NCI-H1417 treated with DMSO at 0.1 percent for 48 hours (cell line): ENCODE measurements at places on chromosomes 1 and 21.

GRCh38 chr1:198968866-198969265, 330.0 kb downstream of the PTPRC start:
- no peak for DNase-seq

GRCh38 chr1:234776256-234776875, 166.4 kb upstream of the IRF2BP2 start:
- no peak for DNase-seq

DNA sequence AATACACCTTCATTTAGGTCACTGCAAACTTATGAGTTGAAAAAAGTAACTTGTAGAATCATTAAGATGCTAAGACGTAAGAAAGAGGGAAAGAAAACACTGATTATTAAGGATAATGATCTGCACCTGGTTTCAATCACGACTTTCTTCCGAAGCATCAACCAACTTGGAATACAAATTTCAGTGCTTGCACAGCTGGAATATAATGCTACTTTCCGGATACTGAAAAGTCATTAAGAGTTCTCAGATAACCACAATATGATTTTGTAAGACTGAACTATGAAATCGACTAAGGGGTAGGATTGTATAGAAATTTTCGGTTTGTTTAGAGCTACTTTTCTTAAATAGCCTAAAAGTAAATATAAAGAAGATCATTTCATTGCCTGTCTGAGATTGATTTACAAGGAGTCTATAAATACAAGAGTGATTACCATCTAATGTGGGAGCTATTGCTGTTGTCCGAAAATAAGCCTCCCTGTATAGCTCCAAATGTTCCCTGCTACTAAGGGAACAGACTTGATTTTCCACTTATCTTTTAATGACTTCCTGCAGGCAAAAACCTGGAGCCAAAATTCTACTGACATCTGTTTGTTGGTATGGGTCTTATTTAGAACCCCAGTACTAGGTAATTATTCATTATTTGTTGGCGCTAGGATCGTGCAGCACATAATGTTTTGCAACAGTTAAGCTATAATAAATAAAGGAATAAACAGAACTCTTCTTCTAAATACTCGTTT, 673.3 kb downstream of the KCNT2 start:
- DNase-seq, result peak; percentile 86

DNA sequence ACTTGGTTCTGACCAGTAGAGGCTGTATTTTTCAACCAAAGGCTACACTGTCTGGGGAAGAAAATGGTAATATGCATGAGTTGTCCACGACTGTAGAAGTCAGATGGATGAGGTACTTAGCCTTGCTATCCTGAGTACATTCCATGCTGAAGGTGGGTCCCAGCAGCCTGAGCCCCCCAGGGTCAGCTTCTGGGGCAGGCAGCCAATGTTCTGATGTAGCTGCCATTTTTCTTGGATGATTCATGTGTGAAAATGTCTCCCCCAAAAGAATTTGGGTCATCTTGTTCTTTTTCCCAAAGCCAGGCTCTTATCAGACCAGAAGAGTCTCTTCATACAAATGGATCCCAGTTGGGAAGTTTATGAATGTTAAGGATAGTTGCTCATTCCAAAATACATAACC, 172.2 kb upstream of the UBE2U start:
- no peak for DNase-seq

DNA sequence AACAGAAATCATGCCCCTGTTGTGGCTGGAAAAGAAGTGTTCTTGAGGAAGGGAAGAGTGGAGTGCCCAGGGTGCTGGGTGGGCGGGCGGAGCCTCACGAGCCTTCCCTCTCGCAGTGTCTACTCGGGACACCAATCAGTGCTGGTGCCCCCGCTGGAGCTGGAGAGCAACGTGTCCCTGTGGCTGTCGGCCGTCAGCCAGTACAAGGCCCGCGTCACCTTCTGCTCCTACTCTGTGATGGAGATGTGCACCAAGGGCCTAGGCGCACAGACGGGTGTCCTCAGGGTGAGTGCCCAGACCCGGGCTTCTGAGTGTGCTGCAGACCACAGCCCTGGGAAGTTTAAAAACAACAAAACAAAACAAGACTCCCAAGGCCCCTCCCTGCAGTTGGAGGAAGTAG, 47.4 kb downstream of the S100B start:
- DNase-seq, result no peak

GRCh38 chr1:186409091-186409490, 33.5 kb downstream of the ODR4 start:
- DNase-seq, result no peak

- peak; percentile 32 for DNase-seq
Observed at GRCh38 chr21:31872452-31873274, at the start of gene HUNK. TSS of gene HUNK (plus strand) at chr21:31873020. CDS start at chr21:31873675, 655 bp downstream.

GRCh38 chr1:100502052-100502792, 35.7 kb upstream of the GPR88 start:
- DNase-seq, result no peak

- no peak for DNase-seq
Observed at GRCh38 chr1:32201011-32201855, 838 bp downstream of the CCDC28B start.

DNA sequence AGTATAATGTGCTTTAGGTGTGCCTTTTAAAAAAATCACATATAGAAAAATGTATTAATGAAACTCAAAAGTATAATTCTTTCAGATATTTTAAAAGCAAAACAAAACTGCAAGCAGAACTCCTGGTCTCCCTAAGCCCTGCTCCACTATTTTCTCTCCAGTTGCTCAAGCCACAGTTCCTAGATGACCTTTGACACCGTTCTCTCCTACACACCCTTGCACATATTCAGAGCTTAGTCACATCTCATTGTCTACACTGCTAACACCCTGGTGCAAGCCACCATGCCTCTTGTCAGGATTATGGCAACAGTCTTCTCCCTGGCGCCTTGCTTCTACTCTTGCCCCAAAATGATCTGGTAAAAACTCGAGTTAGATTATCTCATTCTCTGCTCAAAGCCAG, 50.2 kb upstream of the ROR1 start:
- DNase-seq, result no peak

DNA sequence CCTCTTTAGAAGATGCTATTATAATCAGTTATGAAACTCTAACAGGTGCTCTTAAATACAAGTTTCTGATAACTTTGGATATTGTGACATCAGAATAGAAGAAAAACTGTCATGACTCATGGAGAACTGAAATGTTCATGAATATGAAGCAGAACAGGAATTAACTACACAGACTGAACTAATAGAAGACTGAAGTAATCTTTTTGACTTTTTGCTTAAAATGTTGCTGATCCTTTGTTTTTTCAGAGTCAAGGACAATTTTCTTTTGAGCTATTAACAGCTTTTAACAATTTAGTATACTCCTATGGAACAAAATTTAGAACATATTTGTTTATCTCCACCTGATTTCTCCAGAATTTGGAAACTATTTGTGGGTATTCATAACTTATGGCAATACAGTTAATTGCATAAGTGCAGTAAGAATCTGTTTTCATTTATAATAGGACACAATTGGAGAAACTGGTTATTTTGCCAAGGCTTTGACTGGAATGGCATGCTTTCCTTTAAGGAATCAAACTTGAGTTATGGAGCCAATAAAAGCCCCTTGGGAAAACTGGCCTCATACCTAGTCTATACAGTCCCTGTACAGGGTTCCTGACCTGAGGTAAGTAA, 18.7 kb upstream of the PLA2G5 start:
- no peak for DNase-seq

GRCh38 chr1:41573194-41573593, 88.7 kb upstream of the EDN2 start:
- no peak for DNase-seq

DNA sequence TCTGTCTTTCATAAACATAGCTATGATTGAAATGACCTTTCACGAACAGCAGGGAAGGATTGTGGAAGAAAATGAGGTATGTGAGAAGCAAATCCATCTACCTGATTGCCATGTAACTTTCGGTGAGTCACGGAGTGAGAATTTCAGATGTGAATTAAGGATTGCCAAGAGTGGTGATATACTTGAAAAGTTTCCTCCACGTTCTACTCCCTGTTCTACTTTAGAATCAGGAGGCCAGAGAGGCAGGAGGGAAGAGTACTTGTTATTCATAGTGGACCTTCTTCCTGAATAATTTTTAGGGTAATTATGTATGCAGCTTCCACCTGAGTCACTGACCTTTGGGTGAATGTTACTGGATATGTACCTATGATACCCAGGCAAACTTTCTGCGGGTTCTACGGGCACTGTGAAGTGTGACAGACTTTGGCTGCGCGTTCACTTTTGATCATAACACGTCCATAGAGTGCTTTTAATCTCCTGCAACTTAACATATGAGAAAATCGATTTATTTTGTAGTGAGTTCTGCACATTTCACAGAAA, 2.6 kb upstream of the KCNE1 start:
- DNase-seq, result no peak

DNA sequence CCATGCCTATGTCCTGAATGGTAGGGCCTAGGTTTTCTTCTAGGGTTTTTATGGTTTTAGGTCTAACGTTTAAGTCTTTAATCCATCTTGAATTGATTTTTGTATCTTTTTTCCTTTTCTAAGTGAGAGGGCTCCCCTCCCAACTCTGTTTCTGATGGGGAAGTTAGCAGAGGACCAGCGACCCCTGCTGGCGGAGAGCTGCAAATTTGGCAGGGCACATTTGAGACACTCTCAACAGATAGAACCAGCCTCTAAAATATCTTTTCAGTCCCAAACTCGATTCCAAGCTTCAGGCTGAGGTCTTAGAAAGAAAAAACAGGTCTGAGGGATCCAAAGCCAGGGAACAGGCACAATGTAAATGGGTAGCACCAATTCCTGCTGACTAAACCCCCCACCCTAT, 32.5 kb downstream of the LRRC3 start:
- no peak for DNase-seq

GRCh38 chr1:108679586-108680213, 12.4 kb upstream of the PRPF38B start:
- DNase-seq, result no peak

DNA sequence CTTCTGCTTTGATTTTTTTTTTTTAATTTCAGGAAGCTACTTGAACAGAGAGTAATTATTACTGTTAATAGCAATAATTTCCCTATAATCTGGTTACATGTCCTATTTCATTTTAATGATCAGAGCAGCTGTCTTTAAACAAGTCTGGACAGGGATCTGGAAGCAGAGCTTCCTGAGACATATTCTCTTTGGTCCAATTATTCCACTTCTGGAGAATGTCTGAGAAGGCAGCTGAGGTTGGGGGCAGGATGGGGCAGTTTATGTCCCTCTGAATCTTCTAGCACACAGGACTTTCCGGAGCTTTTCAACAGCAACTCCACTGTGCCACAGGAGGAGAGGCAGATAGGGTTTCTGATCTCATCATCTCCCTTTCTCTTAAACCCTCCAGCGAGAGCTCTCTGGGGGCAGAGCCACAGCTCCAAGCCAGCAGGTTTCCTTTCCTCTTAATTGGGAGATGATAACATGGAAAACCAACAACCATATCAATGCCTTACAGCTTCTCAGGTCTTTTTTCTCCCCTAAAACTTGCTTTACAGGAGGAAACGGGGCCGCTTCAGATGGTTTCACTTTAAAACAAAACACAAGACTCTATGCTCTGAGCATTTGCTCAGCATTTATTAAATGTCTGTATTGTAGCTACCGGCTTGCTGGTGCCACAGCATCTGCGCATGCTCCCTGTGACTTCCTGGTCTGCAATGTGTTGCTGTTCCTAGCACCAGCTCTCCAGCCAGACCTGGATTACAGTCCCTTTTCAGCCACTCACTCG, 425.7 kb upstream of the USP24 start:
- no peak for DNase-seq

DNA sequence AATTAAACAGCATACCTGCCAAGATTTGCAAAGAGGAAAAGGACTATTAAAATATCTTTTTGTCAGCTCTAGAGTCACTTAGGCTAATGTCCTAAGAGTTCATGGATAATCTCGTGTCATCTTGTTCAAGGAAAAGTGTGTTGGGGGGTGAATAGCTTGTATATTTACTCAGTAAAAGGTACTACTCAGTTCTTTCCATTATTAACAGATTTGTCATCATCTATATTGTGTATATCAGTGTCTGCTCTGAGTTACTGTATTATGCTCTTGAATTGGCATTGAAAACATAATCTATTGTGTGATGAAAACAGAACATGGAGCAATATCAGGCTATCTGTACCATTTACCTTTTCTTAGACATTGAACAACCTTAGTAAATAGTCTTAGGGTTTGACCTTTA, 41.9 kb downstream of the SMG7 start:
- DNase-seq, result no peak

DNA sequence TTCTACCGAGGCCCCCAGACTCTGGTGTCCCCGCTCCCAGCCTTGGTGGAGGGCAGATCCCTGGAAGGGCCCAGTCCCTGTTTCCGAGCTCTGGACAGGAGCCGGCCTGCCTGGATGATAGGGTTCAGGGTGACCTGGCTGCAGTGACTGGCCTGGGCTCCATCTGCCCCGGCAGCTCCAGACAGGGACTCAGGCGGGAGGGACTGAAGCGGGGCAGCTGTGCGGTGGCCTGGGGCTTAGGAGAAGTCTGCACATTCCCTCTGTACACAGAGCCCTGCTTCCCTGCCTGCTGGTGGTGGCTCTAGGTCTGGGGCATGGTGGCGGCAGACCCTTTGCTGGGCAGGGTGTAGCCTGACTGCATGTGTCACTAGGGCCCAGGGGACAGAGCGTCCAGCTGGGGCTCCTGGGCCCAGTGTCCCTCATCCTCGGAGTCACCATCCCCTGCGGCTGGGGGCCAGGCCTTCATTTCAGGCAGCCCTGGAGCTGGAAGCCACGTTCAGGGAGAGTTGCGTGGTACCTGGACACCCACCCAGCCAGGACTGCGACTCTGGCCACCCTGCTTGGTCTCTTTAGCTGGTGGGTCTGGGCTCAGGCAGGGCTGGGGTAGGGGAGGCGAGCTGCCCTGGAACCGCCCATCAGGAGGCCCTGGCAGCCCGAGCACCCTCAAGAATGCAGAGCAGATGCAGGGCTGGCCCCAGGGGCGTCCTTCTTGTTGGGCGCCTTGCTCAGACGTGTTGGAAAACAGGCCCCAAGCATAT, 9.6 kb downstream of the ARHGEF16 start:
- no peak for DNase-seq

- no peak for DNase-seq
Observed at GRCh38 chr1:225990705-225991464, 8.3 kb downstream of the SDE2 start.

DNA sequence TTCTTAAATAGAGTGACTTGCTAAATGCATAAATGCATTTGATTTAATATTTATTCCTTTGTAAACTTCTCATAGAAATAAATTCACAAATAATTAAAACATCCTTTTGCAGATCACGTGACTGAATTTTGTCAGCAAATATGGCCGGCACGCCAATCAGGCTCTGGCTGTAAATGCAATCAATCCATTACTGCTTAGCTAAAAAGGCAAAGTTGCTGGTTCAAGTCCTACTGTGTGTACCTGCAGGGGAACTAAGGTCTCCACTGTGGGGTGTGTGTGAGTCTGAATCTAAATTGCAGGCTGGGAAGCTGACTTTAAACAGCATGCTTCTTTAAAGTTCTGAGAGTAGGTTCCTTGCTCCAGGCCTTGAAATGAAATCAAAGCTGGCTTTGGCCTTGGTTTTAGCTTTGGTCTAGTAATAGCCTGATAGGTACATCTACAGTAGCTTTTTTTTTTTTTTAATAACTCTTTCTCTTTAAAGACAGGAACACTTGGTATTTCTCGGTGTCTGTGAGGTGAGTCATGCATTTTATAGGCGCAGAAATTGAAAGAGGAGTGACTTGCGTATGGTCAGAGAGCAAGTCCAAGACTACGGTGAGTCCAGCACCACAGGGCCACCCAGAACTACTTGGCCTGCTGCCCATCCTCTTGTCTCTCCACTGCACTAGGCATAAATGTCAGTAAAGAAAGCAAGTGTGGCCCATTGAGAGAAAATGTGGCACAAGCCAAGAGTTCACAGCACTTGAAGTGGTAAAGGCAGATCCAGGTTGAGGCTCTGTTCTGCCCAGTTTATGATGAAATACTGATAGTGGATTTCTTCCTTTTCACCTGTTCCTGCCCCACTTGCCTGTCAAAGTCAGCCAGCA, 36.2 kb upstream of the LYST start:
- DNase-seq, result no peak
